Right ventricle myocardium superior (tissue), 1 donor: ENCODE measurements at places on chromosomes 2 and 18. TPM values are rescaled to one million over a fixed set of nuclear protein-coding genes. Genes with fewer than 3 reads are reported as not detected.
A peak's percentile ranks its signal among the peaks of the same experiment; 100 is the strongest.

DNA sequence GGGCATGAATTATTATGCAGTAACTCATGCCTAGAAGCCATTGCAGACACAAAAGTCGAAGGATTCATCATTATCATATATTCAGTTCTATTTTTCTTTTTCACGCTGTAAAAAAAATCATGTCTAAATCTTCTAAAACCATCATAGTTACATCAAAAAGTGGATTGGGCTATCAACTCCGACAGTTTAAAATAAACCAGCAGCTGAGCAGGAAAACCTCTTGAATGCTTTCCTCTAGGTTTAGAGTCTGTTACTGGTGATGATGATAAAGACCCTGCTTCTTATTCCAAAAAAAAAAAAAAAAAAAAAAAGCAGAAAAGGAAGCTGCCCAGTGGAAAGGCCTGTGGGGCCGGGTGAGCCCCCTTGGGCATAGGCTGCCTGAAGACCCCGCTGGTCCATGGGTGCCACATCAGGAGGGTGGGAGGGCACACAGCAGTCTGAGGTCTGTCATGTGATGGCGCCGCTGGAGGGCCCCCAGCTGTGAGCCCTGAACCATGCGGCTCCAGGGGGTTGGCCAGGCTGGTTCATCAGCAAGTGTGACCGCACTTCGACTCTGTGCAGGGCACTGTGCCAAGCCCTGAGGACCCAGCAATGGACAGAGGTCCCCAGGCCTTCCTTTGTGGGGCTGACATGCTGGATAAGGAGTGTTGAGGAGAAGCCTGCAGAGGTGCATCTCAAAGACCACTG lies 199.6 kb downstream of the EIPR1 start:
- peak; percentile 17 for DNase-seq

- no peak for DNase-seq
These were observed 162.4 kb downstream of the DSEL start for GRCh38 chr18:67354091-67354490.

DNA sequence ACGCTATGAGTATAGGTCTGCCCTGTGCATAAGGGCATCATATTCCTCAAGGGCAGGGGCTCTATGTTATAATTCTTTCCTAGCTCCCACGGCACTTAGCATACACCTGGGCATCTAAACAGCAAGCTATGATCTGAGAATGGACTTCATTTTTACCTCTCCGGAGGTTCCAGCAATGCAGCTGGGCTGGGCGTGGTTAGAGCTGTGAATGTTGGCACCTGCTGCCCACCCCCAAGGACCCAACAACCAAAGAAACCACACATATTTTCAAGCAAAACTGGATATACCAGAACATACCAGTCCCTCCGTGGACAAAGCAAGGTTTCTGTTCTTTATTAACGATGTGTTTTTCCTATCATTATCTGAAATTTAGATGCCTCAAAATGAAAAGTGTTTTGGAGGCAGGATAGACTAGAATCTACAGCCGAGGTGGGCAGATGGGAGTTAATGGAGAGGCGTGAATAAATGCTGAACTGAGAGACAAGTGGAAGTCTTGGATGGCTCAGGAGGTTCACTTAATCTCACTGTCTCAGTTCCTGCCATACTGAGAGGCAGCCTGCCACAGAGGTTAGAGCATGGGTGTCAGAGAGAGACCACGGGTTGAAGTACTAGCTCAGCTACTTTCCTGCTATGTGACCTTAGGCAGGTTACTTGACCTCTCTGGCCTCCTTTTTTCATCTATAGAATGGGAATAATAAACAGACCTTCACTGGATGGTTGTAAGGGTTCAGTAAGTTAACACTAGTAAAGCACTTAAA lies 186.6 kb upstream of the SMAD2 start:
- no peak for DNase-seq

GRCh38 chr2:221850076-221850475 lies 278.0 kb upstream of the EPHA4 start:
- no peak for DNase-seq

- DNase-seq, result no peak
These were observed 28.1 kb downstream of the CEP192 start for GRCh38 chr18:13019301-13019700.

TMX3 gene
- 23.0 TPM for total RNA-seq
